ENCODE measurements at places on chromosomes 2 and 18.

DNA sequence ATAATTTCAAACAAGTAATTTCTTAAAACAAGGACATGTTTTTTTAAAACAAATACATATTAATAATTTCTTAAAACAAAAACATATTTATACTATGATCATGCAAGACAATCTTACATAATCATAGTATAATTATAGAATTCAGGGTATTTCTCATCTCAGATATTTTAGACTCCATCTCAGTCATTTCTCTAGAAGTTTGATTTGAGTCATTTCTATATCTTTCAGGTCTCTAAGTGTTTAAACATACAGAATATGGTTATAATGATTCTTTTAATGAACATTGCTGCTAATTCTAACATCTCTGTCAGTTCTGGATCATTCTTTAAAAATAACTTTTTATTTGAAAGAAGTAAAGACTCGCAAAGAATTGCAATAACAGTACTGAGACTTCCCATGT is 154.2 kb upstream of the KYNU start:
- DNase-seq = no peak

DNA sequence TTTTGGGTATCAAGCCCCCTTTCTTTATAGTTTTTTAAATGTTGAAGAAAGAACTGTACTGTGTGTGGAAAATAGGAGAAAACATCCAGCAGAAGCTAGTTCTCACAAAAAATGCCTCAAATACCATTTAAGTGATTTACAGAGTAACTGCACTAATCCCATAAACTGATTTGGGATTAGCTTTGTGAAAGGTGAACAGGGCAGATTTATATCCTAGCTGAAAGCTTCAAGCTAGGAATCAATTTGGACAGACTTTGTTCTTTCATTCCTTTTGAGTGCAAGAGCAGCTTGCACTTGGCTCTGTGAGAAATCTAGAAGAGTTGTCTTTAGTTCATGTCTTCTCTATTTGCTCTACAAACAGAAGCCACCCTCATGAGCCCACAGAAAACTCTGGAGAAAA is 183.9 kb upstream of the VRK2 start:
- DNase-seq = no peak

- peak; percentile 19 for DNase-seq
Measured at GRCh38 chr2:9738535-9739496, 104.5 kb upstream of the TAF1B start.

- DNase-seq = peak; percentile 74
Measured at GRCh38 chr2:45778720-45779171, 127.3 kb downstream of the PRKCE start.

GRCh38 chr18:59696311-59697235 is 650 bp downstream of the CCBE1 start:
- DNase-seq = no peak

DNA sequence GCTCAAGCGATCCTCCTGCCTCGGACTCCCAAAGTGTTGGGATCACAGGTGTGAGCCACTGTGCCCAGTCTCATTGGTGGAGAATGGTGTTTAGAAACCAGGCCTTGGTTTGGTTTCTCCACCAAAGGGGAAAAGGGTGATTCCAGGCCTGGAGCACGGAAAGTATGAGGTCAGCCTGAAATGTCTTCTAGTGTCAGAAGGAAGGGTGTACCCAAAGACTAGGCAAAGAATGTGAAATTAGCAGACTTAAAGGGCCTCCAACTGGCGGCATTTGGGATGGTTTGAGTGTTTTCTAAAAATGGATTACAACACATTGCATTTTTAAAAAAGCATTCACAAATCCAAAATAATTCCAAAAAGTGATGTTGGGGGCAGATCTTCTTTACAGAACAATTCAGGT is 139.6 kb downstream of the SH3BP4 start:
- DNase-seq = no peak

DNA sequence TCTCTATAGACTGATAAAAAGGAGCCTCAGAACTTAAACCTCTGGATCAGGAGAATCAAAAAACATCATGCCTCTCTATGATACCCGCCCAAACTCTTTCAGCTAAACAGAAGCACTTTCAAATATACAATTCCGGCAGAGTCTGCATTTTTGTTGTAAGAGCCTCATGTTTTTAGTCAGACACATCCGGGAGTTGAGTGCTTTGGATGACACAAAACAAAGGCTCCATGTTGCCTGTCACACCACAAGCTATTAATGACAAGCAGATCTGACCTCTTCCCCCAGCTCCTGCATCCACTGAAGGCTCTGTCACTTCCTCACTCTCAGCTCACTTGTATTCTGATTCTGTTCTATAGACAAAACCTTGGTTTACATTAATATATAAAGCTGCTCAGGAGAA is 33.2 kb downstream of the SLC38A11 start:
- DNase-seq = peak; percentile 72
